ENCODE measurements at places on chromosomes 16 and 17.

DNA sequence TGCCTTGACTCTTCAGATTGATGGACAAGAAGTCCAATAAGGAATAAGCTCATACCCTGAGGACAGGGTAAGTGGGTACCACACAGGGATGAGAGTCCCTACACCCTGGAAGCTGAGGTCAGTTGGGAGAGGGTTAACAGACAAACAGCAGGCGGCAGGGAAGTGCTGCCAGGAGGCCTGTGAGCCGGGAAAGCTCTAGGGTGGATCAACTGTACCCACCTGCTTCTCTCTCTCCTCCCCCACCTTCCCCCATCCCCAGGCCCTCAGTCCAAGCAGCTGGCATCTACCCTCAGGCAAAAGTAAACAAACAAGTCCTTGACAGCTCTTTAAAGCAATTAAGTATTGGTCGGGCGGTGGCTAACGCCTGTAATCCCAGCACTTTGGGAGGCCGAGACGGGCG, 20.7 kb upstream of the MYLK3 start:
- DNase-seq: no peak

DNA sequence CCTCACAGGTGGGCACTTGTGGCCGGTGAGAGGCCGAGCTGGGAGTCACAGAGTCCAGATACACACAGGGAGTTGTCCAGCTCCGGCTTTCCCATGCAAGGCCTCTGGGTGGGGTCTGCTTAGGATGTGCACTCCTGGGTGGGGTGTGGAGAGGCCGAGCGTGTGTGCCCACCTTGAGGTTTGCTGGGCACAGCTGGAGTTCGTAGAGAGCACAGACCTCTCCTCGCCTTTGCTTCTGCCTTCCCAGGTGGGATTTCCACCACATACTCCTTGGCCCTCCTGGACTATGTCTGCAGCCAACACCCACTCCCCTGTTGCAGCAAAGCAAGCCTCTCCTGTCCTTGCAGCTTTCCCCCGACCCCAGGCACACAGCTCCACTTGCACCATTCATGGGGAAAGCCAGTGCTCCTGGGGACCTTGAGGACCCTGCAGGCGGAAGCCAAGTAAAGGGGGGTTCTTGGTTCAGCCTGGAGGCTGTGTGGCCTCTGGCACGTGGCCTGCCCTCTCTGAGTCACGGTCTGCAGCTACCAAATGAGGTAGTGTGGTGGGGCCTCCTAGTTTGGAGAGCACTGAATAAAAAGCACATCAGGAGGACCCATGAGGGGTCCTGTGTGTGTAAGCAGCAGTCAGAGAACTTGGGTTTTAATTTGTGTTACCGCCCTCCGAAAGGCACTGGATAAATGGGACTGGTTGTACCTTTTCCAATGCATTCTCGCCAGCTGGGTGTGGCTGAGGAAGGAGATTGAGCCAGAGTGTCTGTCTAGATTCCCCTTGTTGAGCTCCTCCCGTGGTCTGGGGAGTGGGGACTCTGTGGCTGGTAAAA, 31.5 kb downstream of the MPRIP start:
- DNase-seq: no peak

- no peak for DNase-seq
These were observed 18.3 kb upstream of the GNA13 start for GRCh38 chr17:65074778-65075250.

DNA sequence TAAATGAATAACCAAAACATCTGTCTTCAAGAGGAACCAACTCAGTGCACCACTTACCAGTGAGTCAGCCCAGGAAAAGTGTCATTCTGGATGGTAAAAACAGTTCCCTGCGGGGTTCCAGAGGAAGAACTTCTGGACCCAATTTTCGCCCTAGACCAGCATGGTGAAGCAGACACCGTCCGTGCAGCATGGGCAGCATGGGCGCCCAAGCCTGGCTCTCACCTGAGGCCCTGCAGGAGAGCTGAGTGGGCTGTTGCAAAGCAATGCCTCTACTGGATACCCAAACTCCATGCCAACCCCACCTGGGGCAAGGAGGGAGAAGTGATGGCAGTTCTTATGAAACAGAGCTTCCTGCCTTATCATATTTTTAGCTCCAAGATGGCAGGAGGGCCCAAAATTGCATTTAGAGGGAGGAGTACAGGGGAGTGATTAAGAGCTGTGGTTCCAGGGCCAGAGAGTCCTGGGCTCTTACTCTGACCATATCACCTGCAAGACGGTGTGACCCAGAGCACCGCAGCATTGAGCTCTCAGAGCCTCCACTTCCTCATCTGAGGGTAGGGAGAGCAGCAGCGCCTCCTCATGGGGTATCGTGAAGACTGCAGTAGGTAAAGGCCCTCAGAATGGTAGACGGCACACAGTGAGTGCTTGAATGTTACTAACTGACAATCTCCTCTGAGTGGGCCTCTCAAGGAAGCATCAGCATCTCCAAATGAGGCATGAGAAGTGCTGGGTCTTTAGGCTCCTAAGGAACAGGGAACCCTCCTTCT, 16.6 kb upstream of the INPP5K start:
- DNase-seq: no peak

Data from cortex of kidney (tissue), 1 donor.